ENCODE measurements at places on chromosomes 4 and X.

- DNase-seq, result no peak
Observed at GRCh38 chr4:153341575-153342090, 2.9 kb upstream of the MND1 start.

- no peak for DNase-seq
Observed at GRCh38 chrX:118208481-118208880, 91.9 kb upstream of the KLHL13 start.

GRCh38 chrX:107747596-107748161, 27.9 kb downstream of the TSC22D3 start:
- peak; percentile 77 for DNase-seq

GRCh38 chrX:154430479-154430878, 2.0 kb downstream of the ATP6AP1 start:
- DNase-seq, result no peak

DNA sequence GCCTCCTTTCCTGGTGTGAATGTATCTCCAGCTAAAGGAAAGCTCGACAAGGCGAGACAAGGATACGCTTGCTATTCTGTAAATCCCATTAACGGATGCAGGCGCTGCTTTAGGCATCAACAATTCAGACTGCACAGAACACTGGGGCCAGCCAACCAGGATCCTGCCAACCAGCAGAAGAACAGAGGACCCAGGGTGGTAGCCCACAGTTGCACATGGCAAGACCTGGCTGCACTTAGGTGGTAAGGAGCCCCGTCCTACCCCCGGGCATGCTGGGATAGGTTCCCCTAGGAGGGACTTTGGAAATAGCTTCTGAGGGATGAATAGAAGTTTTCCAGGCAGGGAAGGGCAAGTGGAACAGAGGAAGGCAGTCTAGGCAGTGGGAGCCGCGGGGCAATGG, 20.7 kb downstream of the PSAPL1 start:
- DNase-seq, result no peak

- no peak for DNase-seq
Observed at GRCh38 chrX:54066841-54067240, 22.6 kb upstream of the PHF8 start.

DNA sequence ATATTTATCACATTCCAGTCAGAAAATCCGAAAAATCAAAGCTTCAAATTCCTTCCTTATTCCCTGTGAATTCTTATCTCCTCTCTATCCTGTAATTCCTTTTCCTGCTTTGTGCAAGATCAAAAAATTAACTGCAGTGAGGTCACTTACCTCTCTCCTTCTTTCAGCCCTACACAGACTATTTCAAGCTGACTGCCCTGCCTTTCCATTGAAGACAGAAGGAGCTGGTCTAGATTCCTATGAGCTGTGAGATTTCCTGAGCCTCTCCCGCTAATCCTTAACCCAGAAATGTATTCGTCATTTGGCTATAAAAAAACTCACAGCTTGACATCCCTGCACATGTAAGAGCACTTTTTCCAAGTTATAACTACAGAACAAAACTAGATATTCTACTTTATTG, 26.6 kb downstream of the TRIML2 start:
- no peak for DNase-seq

- DNase-seq, result peak; percentile 25
Observed at GRCh38 chrX:154607370-154607769, 11.7 kb downstream of the CTAG1B start.

DNA sequence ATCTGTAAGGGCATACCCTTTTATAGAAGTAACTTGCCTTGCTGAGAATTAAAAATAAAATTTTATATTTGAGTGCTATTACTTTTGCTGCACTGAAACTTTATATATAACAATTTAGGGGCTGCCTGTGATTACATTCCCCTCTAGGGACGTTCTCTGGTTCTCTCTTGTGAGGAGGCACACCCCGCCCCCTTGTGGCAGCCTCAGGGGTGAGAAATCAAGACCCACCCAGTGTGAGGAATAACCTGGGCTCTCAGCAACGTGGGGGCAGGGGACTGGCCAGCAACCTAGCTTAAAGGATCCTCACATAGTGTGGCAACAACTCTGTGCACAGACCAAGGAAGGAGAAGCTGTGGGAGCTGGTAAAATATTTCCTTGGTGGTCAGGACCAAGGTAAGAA, 43.7 kb downstream of the MAGEA9 start:
- peak; percentile 26 for DNase-seq

GRCh38 chr4:103719830-103720207, at the start of gene TACR3:
TSS of gene TACR3 (minus strand) at chr4:103719985. CDS start at chr4:103719675, 310 bp downstream.
- DNase-seq, result no peak

DNA sequence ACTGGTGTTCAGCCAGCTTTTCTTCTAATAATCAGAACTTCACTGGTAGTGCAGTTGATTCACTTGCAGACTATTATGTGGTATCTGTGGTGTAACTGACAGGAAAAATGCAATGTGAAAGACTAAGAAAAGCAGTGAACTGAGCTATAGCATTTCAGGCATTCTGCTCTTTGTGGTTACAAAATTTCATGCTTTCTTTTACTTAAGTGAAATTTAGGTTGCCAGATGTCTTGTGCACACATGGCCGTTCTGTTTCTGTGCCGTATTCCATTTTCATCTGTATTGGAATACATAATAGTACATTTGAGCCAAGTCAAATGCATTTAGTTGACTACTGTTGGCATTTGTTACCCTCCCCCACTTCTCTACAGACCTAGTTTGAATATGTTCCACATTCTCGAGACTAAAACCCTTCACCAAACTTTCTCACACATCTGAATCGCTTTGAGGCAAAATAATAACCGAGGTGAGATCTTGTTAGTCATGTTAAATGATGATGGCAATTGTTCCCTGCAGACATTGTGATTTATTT, 8.2 kb downstream of the RTL3 start:
- DNase-seq, result no peak

- no peak for DNase-seq
Observed at GRCh38 chr4:71133491-71133890, 140.0 kb downstream of the DCK start.

DNA sequence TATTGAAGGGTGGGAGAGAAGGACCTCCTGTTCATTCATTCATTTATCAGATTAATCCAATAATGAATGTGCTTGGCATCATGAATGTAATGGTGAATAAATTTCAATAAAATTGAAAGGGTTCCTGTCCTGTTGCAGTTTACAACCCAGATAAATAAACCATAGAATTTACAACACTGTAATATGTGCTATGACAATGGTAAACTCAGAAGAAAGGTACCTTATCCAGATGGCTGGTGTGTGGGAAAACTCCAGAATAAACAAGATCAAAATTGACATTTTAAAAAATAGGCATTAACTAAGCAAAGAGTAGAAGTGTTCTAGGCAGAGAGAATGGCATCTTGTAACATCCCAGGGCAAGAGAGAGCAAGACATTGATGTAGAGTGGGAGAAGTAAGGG, 15.3 kb downstream of the ARL13A start:
- no peak for DNase-seq

DNA sequence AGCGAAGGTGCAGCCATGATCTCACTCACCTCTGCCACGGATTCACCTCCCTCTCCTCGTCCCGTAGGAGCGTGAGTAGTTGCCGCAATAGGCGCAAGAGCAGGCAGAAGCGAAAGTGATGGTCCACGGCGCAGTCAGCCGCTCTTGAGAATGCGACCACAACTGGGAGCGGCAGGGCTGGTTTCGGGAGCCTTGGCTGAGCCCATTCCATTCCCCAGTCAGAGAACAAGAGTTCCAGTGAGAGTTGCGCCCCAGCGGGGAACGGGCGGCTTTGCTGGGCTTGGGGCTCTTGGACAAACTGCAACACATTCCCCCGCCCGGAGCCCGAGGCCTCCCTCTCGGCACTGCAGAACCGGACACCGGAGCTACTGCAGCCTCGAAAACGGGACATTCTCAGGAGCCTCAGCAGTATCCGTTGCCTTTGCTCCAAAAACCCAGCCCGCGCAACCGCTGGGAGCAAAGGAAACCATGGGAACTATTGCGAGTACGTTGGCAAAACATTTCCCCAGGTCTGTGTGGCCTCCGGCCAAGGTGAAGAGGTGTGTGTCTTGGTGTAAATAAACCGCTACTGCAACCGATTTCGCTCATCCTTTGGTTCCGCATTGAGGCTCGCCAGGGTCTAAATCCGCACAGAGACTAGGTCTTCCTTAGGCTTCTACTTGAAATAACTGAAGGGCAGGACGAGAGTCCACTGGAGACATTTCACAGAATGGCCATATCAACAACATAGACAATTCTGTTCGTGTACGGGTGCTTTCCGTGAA, 5.7 kb upstream of the ZBTB33 start:
- DNase-seq, result peak; percentile 77

DNA sequence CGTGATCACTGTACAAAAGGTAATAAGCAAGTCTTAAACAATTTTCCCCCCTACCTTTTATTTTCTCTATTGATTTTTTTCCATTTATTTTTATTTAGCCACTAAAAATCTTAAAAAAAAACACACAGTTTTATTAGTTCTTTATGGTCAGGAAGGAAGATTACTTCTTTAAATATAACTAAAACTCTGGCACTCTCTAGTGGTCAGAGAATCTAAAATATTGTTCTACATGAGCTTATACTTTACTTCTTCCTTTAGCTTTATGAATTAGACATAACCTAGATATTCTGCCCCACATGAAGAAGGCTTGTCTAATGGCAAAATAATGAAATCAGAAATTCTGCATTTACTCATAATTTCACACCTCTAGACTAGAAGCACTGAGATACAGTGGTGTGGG, 135.2 kb downstream of the PDE5A start:
- DNase-seq, result no peak

- DNase-seq, result no peak
Observed at GRCh38 chr4:119529788-119530187, 98.8 kb downstream of the PDE5A start.

DNA sequence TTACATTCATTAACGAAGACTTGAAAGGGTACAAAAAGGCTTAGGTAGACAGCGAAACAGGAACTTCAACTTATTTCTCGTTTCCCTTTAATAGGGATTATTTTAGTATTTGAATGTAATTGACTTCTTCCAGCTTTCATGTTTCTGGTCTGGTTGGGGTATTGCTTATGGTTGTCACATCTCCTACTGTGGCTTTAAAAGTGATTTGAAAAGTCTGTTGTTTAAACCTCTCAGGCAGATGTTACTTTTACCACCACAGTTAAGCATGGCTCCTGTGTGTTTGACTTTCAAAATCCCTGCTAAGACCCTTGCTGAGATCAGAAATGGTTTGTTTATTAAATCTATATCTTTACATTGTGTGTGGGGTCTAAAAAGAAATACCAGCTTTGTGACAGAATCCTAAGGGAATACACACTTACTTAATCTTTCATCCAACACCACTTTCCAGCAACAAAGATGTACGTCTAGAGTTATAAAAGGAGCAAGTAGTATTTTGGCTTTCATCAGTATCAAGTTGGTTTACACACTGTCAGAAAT, 661.2 kb downstream of the FAT4 start:
- DNase-seq, result no peak

DNA sequence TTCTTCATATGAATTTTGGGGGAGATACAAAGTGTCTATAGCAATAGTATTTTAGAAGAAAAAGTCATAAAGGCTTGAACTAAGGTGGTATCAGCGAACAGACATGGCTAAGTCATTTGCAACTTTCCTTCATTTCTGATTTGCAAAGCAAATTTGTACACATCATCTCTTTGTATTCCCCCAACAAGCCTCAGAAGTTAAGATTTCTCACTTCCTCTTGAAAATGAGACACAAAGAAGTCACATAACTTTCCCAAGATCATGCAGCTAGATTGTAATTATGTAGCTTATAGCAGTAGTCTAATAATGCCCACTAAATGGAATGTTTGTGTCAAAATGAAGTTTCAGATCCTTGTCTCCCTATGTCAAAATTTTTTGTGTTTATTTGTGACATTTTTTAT, 709.8 kb upstream of the HS3ST1 start:
- no peak for DNase-seq

- DNase-seq, result no peak
Observed at GRCh38 chr4:78166622-78167021, 109.5 kb downstream of the FRAS1 start.

- no peak for DNase-seq
Observed at GRCh38 chr4:146382194-146382593, 139.5 kb downstream of the SLC10A7 start.

GRCh38 chr4:108327642-108328382, 159.1 kb upstream of the LEF1 start:
- DNase-seq, result no peak

- no peak for DNase-seq
Observed at GRCh38 chrX:81390237-81390636, 188.3 kb downstream of the SH3BGRL start.

DNA sequence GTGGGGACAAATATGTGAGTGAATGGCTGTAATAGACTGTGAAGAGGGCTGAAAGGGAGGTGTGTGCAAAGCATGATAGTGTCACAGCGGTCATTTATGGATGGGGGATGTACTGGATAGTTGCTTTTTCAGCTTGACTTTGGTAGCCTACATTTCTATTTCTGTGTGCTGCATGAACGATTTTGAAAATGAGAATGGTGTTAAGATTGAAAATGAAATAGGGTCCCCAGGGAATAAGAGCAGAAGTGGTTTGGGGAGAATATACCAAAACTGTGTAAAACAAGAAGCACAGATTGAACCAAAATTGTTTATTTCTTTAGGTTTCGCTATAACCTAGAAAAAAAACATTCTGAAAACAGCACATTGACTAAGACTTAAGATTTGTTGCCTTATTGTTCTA, 58.8 kb upstream of the CLNK start:
- no peak for DNase-seq

DNA sequence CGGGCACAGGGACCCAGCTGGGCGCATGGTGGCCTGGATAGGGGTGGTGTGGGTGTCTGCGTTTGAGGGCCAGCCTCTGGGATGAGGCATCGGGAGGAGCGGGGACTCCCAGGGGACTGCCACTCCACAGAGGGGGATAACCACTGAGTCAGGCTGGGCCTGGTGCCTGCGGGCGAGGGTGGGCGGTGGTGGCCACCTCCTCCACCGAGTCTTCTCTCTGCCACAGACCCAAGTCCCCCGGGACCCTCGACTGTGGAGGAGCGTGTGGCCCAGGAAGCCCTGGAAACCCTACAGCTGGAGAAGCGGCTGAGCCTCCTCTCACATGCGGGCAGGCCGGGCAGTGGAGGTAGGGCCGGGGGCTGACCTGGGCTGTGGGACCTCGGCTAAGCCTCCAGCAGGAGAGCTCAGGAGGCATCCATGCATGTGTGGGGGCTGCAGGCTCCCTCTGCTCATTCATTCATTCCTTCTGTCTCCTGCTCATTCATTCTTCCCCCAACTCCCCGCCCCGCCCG, 26.4 kb downstream of the DOK7 start:
- DNase-seq, result no peak
